GOT3 (cell line): ENCODE measurements at places on chromosomes 6 and 20.

- DNase-seq, result no peak
Observed at GRCh38 chr20:22810626-22811569, 224.2 kb upstream of the SSTR4 start.

- DNase-seq, result peak; percentile 48
Observed at GRCh38 chr6:125197795-125198269, 44.3 kb downstream of the TPD52L1 start.

- no peak for DNase-seq
Observed at GRCh38 chr20:11168026-11168425, 494.2 kb upstream of the JAG1 start.

DNA sequence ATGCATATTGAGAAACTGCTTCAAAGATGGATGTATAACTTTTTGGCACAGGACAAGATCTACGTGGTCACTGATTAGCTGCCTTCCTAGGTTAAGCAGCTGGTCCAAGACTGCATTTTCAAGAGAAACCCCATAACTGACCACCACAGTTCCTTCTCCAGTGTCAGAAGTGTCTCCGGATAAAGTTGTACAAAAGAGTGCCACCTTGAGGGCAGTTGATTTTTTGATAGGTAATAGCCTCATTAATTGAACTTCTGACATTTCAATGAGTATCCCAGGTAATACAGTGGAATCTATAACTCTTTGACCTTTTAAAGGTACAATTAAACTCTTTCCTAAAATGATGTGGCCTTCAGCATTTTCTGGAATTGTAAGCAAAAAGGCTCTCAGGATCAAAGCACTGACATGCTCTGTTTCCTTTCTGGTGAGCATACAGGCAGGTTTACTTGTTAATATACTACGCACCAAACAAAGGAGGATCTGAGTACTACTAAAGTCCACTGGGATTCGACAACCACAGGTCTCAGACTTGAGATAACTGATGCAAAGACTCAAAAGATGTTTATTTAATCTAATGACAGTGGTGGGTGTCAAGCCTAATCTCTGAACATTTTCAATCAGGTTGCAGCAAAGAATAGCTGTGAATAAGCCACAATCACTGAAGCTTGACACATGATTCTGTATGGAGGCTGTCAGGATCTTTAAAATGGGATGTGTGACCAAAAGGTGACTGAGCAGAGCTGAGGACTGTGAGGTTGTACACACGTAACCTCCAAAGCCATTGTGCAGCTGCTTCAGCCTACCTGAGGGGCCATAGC is 21.2 kb downstream of the MKKS start:
- no peak for DNase-seq

GRCh38 chr6:6968357-6968730 is 139.4 kb upstream of the RREB1 start:
- no peak for DNase-seq

DNA sequence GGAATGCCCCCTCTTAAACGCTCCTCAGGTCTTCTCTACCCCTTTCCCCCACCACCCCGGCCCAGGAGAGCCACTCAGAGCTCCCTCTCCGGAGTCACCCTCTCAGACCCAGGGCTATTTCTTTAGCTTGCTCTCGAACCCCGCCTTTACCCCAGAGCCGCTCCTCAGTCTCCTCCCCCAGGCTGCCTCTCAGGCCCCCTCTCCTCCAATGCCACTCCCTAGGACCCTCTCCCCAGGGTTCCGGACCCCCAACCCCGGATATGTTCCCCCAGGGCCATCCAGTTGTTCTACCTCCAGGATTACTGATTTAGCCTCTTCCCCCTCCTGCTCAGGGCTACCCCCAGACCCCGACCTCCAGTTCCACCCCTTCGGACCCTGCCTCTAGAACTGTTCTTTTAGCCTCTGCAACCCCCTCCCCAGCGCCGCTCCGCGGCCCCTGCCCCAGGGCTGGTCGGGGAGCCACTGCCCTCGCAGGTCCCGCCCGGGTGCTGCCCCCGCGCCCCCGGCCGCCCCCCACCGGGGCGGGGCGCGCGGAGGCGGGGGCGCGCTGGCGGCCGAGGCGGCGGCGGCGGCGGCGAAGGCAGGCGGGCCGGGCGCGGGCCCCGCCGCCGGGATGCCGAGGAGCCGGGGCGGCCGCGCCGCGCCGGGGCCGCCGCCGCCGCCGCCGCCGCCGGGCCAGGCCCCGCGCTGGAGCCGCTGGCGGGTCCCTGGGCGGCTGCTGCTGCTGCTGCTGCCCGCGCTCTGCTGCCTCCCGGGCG is at the start of gene MMP24:
Gene MMP24 (plus strand): TSS at position 565 of the 758 bp plus-strand sequence. CDS start 49 bp downstream, at position 614.
- DNase-seq, result no peak

DNA sequence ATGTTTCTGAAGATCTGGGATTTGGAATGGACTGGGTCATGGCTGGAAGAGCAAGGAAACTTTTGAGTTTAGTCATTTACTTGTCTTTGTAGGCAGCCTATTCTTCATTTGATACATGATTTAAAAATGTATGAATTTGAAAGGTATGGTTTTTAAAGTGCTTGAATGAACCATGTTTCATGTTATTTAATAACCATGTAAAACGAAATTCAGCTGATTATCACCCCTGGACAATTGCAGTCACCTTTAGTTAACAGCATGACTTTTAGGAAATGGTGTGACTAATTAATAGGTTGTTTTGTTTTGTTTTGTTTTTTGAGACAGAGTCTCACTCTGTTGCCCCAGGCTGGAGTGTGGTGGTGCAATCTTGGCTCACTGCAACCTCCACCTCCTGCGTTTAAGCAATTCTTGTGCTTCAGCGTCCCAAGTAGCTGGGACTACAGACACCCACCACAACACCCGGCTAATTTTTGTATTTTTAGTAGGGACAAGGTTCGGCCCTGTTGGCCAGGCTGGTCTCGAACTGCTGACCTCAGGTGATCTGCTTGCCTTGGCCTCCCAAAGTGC is 2.1 kb downstream of the STX11 start:
- no peak for DNase-seq
